Cerebellar nuclear complex (tissue), 1 donor: ENCODE measurements at places on chromosomes 3 and 15.

DNA sequence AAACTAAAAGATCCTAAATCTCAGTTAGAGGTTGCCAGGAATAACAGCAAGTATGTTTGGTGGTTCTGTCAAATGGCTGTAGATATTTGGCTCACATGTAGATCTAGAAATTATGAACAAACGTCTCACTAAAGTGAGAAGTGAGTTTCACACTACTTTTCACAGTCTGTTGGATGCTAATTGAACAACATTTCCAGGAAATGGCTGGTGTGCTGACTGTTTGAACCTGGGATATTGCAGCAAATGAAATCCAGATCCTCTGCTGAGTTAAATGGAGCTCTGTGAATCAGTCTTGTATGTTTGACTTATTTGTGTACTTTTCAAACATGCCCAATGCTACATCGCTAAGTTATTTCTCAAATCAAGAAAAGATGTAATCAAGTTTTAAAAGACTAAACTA is 21.3 kb upstream of the RSL24D1 start:
- DNase-seq = no peak

GRCh38 chr3:138066383-138066782 is 49.0 kb downstream of the DZIP1L start:
- no peak for DNase-seq

GRCh38 chr3:40847551-40847992 is 322.8 kb downstream of the ZNF621 start:
- DNase-seq = no peak

GRCh38 chr3:31448035-31448881 is 84.5 kb upstream of the STT3B start:
- no peak for DNase-seq

GRCh38 chr3:151625086-151625485 is 108.6 kb upstream of the AADACL2 start:
- DNase-seq = no peak

GRCh38 chr3:120227710-120228347 is 57.2 kb downstream of the GPR156 start:
- DNase-seq = no peak
